ENCODE measurements at places on chromosomes 12 and 14.

- DNase-seq, result peak; percentile 73
Observed at GRCh38 chr12:7219599-7220243, 30.2 kb downstream of the PEX5 start.

DNA sequence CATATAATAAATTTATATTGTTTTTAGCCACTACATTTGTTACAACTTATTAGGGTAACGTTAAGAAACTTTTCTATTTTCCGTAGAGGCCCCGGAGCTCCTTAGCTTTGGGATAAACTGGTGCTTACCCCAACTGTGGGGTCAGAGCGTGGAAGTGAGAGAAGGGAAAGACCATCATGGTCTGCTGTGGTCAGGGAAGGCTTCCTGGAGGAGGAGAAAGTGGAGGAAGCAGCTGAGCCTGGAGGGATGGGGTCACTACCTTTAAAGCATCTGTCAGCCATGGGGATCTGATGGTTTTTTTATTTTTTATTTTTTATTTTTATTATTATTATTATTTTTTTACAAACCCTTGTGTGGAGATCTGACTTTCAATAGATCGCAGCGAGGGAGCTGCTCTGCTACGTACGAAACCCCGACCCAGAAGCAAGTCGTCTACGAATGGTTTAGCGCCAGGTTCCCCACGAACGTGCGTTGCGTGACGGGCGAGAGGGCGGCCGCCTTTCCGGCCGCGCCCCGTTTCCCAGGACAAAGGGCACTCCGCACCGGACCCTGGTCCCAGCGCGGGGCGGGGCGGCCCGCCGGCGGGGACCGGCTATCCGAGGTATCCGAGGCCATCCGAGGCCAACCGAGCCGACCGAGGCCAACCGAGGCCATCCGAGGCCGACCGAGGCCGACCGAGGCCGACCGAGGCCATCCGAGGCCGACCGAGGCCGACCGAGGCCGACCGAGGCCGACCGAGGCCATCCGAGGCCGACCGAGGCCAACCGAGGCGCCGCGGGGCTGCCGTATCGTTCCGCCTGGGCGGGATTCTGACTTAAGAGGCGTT is 1101.2 kb upstream of the TMEM132C start:
- DNase-seq, result no peak

DNA sequence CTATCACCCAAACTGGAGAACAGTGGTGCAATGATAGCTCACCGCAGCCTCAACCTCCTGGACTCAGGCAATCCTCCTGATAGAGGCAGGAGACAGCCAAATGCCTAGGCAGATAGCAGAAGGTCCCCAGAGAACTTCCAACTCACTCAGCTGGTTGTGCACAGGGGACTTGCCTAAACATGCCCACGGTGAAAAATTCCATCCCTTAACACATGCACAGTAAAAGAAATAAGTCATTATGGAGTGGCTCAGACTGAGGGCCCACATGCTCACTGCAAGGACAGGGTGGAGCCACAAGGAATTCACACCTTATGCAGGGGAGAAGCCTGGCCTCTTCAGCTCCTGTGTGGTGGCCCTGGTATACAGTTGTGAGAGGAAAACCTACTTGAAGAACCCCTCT is 525.8 kb upstream of the ATP2B1 start:
- DNase-seq, result no peak

GRCh38 chr14:96038920-96039632 is at the start of gene C14orf132:
Gene C14orf132, plus strand, starts transcription at chr14:96039362. Its CDS starts 139 bp downstream, at chr14:96039501.
- DNase-seq, result peak; percentile 57

GRCh38 chr12:113184900-113185179 is 438 bp downstream of the DDX54 start:
- peak; percentile 86 for DNase-seq

- DNase-seq, result no peak
Observed at GRCh38 chr14:50734950-50735695, 67.0 kb upstream of the SAV1 start.

DNA sequence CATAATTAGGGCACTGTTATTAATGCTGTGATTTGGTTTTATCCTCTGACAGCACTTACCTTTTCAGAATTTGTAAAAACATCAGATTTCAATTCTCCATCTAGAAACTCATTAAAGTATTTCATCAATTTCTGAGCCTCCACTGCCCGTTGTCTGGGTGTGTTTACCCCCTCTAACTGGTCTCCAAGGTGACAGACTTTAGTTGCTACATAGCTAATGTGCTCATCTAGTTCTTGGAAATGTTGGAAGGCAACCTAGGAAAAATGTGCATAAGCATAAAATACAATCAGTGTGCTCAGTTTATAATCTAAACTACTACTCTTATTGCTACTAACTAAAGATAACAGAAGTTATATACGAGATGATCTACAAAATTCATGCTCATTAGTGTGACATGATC is 24.6 kb downstream of the EXOC5 start:
- no peak for DNase-seq

DNA sequence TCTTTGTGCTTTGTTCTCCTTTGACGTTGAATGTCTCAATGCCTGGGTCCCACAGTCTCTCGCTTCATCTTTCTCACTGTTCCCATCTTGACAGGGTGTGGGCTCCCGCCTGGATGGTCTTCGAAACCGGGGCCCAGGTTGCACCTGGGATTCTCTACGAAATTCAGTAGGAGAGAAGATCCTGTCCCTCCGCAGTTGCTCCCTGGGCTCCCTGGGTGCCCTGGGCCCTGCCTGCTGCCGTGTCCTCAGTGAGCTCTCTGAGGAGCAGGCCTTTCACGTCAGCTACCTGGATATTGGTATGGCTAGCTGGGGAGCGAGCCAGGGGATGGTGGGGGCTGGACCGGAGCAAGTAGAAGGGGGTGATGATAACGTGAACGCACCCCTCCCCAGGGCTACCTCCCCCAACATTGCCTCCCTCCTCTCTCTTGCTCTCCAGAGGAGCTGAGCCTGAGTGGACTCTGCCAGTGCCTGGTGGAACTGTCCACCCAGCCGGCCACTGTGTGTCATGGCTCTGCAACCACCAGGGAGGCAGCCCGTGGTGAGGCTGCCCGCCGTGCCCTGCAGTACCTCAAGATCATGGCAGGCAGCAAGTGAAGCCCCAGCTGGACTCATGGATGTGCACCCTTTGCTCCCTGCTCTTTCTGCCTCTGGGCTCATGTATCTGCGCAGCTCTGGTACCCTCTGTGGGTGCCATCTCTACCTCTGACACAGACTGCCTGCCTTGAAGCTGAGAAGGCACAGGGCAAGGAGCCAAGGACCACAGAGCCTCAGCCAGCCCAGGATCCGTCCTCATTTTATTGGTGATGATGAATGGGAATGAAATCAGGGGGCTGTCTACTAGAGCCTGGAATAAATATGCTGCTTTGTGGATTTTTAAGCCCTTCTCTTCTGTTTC is 1.5 kb downstream of the NPFF start:
- no peak for DNase-seq

- DNase-seq, result no peak
Observed at GRCh38 chr12:104668274-104668718, 211.5 kb downstream of the CHST11 start.

GRCh38 chr12:119594772-119595445 is 1.3 kb downstream of the TMEM233 start:
- peak; percentile 61 for DNase-seq

DNA sequence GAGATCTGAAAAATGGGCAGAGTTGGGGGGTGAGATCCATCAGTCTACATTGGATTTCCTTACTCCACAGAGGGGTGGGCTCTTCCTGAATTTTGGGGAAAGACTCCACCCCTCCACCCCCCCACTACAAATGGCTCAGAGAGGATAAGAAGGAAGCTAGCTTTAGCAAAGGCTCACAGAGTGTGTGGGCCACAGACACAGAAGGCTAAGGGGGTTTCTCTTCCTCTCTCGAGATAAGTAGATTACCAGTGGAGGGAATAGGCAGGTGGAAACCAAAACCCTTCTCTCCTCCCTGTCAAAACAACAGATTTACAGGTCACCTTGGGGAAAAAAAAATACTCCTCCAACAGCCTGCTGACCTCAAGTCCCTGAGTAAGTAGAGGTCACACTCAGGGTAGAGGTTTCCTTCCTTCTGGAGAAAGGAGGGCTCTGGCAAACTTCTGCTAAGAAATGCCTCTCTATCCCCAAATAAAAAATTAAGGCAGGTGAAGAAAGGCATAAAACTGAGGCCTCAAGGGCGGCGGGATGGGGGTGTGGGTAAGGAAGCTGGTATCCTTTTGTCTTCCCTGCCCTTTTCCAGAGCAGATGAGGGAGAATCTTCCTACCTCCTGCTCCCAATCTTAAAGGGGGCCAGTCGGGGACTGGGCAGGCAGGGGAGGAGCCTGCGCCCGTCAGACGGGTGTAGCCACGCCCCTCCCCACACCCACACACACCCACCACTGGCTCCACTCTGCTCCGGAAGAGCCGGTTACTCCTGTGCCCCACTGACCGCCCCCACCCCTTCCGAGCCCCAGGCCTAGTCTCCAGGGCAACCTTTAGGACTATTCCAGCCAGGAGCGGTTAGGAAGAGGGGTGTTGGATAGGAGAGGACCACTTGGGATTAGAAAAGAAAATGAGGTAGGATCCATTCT is 1.9 kb upstream of the BAZ2A start:
- peak; percentile 20 for DNase-seq

GRCh38 chr12:53217051-53217930 is 10.2 kb upstream of the ITGB7 start:
- DNase-seq, result no peak

- no peak for DNase-seq
Observed at GRCh38 chr12:131415781-131416180, 295.1 kb upstream of the SFSWAP start.

GRCh38 chr12:129750421-129750820 is 153.4 kb downstream of the TMEM132D start:
- DNase-seq, result no peak

DNA sequence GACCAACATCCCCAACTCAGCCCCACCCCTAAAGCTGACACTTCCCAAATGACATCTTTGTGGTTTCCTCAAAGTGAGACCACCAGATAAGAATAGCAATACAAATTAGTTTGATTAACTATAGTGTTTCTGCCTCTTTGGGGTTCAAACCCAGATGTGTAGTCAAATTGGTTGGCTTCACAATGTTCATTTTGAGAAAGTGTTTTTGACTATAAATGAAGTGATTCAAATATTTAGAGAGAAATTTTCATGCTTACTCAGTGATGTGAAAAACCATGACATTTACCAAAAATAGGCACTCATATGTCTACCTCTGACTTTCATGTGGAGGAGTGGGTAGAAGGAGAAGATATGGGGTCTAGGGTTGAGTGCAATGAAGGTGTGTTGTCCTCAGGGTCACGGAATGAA is 218.4 kb downstream of the BCAT1 start:
- no peak for DNase-seq

- no peak for DNase-seq
Observed at GRCh38 chr12:105769486-105769885, 369.3 kb downstream of the NUAK1 start.

DNA sequence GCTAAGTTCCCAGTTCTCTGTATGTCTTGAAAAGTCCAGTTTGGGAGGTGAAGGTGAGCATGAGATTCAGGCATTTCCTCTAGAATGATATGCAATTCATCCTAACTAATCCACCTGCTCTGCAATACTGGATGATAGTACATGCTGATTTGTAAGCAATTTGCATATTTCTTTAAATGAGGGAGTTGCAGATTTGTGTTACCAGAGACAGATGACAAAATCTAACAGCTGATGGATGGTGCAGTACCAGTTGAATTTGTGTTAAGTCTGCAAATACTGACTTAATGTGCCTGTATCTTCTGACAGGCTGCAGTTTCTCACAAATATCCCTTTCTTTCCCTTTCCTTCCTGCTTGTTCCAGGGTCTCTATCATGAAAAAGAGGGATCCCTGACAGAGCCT is 76.4 kb upstream of the MBIP start:
- no peak for DNase-seq

DNA sequence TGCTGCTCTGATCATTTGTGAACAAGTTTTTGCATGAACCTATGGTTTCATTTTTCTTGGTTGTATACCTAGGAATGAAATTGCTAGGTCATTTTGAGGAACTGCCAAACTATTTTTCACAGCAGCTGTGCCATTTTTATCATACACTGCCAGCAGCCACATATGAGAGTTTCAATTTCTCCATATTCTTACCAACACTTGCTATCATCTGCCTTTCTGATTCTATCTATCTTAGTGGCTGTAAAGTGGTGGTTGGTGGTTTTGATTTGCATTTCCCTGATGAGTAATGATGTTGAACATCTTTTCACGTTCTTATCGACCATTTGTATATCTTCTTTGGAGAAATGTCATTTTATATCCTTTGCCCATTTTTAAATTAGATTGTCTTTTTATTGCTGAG is 146.1 kb downstream of the C12orf75 start:
- no peak for DNase-seq

DNA sequence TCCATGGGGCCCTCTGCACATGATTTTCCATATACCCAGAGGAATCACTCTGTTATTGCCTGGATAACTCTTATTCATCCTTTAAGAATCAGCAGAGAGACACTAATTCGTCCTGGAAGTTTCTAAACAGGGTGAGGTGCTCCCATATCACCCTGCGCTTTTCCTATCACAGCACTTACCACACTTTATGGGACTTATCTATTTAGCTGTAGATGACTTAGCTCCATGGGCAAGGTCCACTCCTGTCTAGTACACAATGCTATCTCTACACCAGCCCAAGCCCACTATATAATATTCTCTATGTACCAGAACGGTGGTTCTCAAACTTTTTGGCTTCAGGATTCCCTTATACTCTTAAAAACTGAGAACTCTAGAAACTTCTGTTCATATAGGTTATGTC is 111.7 kb downstream of the EFCAB11 start:
- no peak for DNase-seq

GRCh38 chr14:103366741-103367140 is 18.5 kb upstream of the MARK3 start:
- no peak for DNase-seq

DNA sequence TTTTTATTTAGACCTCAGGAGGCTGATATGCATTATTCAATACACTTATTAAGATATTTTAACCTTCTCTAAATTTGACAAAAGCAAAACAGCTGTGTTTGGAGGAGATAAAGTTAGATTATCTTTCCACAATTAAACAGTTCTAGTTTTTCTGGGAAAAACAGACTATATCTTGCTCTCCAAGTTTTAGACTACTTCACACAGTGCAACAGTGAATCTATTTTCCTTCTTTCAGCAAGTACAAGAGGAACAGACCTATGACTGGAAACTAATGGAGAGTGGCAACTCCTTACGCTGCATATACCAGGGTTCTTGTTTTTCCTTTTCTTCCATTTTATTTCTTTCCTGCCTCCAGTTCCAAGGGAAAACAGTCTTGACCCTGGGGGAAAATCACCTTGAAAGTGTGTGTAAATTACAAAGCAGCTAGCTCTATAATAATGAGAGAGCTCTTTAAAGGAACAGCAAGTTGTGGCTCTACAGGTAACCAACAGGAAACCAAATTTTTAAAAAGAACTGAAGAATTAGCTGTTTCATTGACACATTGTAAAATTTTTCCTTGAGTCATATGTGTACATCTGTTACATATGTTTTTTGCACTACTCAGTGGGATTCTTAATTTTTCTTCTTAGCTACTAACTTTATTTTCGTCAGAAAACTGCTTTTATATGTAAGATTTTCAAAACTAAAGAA is 27.4 kb downstream of the DNM1L start:
- no peak for DNase-seq

GRCh38 chr14:31879661-31880348 is 197.3 kb upstream of the ARHGAP5 start:
- DNase-seq, result no peak

- no peak for DNase-seq
Observed at GRCh38 chr14:67199016-67199415, 9.8 kb downstream of the GARIN2 start.

GRCh38 chr12:18926188-18926587 is 188.3 kb downstream of the CAPZA3 start:
- no peak for DNase-seq

Data from endothelial cell (in vitro differentiated cells).